Aorta (tissue), 5 donors: ENCODE measurements at places on chromosomes 6 and 20. TPM values are rescaled to one million over a fixed set of nuclear protein-coding genes. Genes with fewer than 3 reads are reported as not detected.

- no peaks in the 10 kb centered on the region for H3K27me3 ChIP-seq
- H3K4me1 ChIP-seq, result no peaks in the 10 kb centered on the region
- no peak overlapping the region for H3K4me3 ChIP-seq
These were observed 16.8 kb upstream of the BNIP5 start for GRCh38 chr6:36353411-36353915.

GRCh38 chr6:154543628-154544027 is 33.1 kb upstream of the CNKSR3 start:
- H3K36me3 ChIP-seq, result no peaks in the 10 kb centered on the region
- no peaks in the 10 kb centered on the region for H3K4me1 ChIP-seq
- DNase-seq, result no peak
- H3K4me3 ChIP-seq, result no peak overlapping the region
- H3K27ac ChIP-seq, result no peak overlapping the region

- H3K27me3 ChIP-seq, result no peaks in the 10 kb centered on the region
- no peak overlapping the region for H3K27ac ChIP-seq
- no peaks in the 10 kb centered on the region for H3K36me3 ChIP-seq
- no peak for DNase-seq
- H3K4me3 ChIP-seq, result no peak overlapping the region
- no peaks in the 10 kb centered on the region for H3K4me1 ChIP-seq
These were observed 129.1 kb downstream of the PACRG start for GRCh38 chr6:162856885-162857284.

Gene PKHD1
- 0.06 TPM for total RNA-seq

Gene DNMT3B
- 0.71 TPM for total RNA-seq

Gene TREM2
- total RNA-seq, result 6.6 TPM

Gene SMIM26
- 51.5 TPM for total RNA-seq
